Stimulated activated CD4-positive, alpha-beta T cell treated with anti-CD3 and anti-CD28 coated beads, TNF-alpha, amount 100 ng/mL, for 1 hour (primary cell): ENCODE measurements at places on chromosomes 3 and 15.

DNA sequence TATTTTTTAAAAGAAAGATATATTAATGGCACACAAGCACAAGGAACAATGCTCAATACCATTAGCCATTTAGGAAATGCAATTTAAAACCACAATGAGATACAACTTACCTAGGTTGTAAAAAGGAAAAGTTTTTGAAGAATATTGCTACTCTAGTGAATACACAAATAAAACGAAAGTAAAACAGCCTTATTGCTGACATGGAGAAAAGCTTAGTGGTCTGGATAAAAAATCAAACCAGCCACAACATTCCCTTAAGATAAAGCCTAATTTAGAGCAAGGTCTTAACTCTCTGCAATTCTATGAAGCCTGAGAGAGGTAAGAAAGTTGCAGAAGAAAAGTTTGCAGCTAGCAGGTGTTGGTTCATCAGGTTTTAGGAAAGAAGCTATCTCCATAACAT, 892.7 kb upstream of the ALCAM start:
- no peak for DNase-seq

DNA sequence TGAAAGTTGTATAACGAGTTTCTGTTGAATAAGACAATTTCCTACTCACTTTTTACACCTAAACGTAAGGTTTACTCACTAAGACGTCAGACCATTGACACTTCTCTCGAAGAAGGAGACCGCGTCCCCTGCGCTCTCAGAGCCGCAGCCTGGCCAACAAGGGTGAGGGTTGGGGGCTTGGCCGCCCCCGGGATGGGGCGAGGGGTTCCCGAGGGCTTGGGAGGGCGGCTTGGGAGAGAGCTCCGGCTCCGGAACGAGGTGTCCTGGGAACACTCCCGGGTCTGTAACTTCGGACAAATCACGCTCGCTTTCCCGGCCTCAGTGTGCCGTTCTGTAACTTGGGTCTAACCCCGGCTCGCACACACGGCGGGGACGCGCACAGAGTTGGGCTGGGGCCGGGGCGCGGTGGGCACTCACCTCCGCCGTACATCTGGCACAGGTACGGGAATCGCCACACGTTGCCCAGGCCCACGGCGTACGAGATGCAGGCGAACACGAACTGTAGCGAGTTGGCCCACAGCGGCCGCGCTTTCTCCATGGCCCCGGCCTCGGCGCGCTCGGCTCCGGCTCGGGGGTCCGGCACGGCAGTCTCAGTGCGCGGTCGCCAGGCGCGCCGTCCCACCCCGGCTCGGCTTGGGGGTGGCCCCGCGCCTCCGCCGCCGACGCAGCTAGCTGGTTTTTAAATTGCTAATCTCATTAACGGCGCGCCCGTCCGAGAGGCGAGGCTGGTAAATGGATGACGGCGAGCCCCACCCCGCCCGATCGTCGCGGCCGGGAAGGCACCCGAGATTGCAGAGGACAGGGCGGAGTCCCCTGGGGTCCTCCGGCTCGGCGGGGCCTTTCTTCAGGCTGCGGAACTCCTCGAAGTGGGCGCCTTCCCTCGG, at the start of gene SLC6A20:
Gene SLC6A20 (minus strand): TSS at position 655 of the 884 bp plus-strand sequence. CDS start 117 bp downstream, at position 538.
- no peak for DNase-seq

GRCh38 chr3:48656841-48657281, 5.8 kb downstream of the CELSR3 start:
- DNase-seq = no peak

DNA sequence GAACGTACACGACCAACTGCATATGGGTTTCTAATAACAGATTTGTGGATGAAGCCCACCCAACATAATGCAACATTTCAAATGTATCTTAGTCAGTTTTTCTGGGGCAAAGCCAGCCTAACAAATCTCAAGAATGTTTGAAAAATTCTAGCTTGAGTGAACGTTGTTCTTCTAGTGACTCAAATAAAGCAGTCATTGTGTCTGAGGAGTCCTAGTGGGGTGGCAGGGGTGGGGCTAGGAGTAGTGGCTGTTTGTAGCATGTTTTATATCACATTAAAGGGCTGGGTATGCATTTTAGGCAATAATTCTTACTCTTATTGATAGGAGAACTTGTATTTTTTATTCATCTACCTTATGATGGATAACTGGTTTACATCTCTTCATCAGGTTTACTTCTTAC, 6.0 kb downstream of the B3GNT5 start:
- DNase-seq = no peak

- no peak for DNase-seq
Measured at GRCh38 chr15:65370885-65371284, 6.9 kb downstream of the IGDCC3 start.

- DNase-seq = no peak
Measured at GRCh38 chr3:150739877-150740645, 22.9 kb downstream of the SIAH2 start.

- no peak for DNase-seq
Measured at GRCh38 chr3:14599488-14599887, 52.1 kb upstream of the CCDC174 start.

- no peak for DNase-seq
Measured at GRCh38 chr3:158701420-158702065, 29.1 kb upstream of the LXN start.

DNA sequence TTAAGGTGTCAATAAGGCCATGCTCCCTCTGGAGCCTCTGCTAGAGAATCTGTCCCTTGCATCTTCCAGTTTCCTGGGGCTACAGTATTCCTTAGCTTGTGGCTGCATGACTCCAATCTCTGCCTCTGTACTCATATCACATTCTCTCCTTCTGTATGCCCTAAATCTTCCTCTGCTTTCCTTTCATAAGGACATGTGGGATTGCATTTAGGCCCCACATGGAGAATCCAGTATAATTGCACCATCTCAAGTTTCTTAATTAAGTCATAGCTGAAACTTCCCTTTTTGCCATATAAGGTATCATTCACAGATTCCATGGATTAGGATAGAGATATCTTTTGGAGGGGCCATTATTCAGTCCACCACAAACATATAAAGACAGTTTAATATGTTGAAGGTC, 409.8 kb upstream of the TMCO5A start:
- no peak for DNase-seq

GRCh38 chr15:50979041-50979440, 70.6 kb downstream of the AP4E1 start:
- no peak for DNase-seq

DNA sequence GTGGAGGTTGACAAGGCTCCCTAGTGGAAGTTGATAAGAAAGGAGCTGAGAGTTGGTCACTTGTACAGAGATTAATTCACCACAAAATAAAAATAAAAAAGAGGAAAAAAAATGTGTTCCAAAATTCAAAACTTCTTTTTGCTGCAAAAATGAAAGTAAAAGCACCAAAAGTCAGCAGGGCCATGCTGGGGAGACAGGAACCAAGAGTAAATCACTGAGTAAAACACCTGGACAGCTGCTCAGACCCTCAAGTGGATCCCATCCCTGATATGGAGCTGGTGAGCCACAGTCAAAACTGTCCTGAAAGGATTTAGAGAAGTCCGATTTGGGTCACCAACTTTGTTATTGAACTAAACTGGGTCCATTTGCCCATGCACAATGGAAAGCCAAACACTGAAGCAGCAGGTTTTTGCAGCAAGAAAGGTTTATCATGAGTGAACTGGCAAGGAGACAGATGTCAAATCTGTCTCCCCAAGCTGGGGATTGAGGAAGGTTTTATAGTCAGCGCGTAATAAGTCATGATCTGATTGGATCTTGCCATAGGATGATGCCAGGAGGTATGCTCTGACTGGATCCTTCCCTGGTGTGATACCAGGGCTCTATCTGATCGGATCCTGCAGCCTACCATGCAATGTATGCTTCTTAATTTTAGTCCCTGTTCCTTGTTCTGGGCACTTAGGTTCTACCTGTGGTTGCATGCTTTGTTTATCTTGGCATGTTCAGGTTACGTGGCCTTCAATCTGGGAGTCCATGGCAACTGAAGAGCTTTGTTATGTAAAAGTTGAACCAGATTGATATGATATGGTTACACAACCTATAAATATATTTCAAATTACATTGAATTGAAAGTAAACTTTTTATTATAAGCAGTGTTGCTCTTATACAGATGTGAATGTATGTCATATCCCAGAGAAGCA, 313.2 kb downstream of the POLQ start:
- no peak for DNase-seq

DNA sequence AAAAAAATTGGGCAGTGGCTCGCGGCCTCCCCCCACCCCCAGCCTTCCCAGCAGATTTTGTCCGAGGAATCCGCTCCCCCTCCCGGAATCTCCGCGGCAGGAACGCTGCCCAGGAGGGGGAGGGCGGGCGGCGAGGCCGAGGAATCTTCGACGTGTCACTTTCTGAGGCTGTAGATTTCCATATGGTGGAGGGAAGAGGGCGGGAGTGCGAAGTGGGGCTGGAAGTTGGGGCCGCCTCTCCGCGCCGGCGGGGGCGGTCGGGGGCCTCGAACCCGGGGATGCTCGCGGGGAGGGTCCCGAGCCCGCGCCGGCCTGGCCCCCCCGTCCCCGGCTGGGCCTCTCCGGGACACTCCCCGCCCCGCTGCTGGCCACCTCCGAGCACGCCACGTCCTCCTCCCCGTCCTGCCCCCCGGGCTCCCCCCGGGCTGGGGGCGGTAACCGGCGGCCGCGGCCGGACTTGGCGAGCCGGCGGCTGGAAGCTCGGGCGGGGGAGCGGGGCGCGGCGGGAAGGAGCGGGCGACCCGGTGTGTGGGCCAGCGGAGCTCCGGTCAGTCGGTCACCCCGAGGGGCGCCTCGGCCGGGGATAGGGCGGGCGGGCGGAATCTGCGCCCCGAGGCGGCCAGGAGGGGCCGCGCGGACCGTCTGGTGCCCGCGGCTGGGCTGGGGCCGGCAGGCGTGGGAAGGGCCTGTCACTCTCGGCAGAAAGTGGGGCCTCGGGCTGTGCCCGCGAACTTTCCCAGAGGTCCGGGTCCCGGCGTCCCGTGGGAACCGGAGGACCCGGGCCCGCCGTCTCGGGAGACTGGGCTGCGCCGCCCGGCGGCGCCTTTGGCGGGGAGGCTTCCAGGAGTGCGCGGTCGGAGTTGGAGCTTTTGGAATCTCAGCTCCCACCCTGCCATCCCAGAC, 951 bp downstream of the FNDC3B start:
- no peak for DNase-seq

- DNase-seq = no peak
Measured at GRCh38 chr3:100499651-100500050, 7.2 kb downstream of the TMEM45A start.

- no peak for DNase-seq
Measured at GRCh38 chr15:41218851-41219250, 11.7 kb downstream of the EXD1 start.
